ENCODE measurements at places on chromosomes 5 and 9.
A peak's percentile ranks its signal among the peaks of the same experiment; 100 is the strongest.

GRCh38 chr5:125375143-125375542 is 628.7 kb upstream of the ZNF608 start:
- DNase-seq: no peak

GRCh38 chr9:81264516-81264915 is 424.8 kb downstream of the TLE1 start:
- DNase-seq: peak; percentile 50

DNA sequence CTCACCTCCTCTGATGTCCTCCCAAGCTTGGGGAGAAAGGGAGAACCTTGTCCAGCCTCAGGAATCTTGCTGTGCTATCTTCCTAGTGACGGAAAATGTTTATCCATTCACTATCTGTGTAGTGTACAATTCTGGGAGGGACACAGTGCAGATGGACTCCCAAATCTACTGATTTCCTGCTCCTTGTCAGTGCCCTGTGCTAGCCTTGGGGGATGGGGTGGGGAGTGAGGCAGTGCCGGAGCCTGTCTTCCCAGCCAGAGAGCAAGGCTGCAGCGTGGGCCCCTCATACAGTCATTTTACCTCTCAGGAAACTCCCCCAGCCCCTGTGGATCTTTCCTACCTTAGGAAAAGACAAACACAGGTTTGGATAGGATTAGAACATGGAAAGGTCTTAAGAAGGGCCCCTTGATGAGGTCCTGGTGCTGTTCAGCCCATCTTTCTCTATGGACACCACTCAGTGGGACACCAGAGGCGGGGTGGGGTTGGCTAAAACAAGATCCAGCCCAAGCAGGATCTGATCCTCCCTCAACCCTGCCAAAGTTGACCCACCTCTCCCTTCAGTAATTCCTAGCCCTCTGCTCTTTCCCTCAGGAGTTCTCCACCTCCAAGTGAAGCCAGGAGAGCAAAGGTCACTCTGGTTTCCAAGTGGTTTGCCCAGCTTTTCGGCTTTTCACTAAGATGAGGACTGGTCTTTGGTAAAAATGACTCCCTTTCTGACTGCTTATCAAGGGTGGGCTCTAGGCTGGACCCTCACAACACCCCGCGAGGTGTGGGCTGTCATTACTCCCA is 3.4 kb downstream of the DOLK start:
- DNase-seq: no peak

GRCh38 chr9:70065572-70065971 is 21.9 kb downstream of the MAMDC2 start:
- DNase-seq: no peak

- DNase-seq: no peak
These were observed 212.0 kb downstream of the ADAMTS12 start for GRCh38 chr5:33679791-33680190.

DNA sequence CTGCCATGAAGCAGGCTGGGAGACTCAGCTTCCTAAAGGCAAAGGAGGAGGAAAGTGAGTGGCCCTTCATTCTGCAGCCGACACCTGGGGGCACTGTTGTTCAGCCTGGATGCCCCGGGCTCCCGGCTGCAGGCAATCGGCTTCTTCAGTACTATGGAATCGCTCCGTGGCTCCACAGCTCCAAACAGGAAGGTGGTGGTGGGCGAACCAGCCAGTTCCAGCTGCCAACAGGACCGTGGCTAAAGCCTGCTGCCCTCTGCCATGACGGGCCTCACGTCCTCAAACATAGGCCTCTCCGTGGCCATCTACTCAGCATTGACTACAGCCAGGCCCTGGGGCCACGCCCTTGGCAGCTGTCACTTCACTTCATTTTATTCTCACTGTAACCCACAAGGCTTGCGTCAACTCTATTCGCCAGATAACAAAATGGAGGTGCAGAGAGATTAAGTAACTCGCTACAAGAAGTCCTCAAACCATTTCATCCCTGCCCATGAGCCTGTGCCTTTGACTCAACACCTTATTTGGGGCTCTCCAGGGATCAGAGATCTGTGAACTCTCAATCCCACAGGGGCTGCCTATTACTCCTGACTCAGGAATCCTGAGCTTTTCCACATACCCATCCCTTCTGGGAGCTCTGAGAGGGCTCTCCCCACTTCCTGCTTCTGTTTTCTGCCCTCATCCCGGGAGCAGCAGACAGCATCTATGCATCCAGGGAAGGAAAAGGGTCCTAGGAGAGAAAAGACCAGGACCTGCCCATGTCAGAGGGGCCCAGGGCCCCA is 38.0 kb downstream of the PAX5 start:
- peak; percentile 81 for DNase-seq

DNA sequence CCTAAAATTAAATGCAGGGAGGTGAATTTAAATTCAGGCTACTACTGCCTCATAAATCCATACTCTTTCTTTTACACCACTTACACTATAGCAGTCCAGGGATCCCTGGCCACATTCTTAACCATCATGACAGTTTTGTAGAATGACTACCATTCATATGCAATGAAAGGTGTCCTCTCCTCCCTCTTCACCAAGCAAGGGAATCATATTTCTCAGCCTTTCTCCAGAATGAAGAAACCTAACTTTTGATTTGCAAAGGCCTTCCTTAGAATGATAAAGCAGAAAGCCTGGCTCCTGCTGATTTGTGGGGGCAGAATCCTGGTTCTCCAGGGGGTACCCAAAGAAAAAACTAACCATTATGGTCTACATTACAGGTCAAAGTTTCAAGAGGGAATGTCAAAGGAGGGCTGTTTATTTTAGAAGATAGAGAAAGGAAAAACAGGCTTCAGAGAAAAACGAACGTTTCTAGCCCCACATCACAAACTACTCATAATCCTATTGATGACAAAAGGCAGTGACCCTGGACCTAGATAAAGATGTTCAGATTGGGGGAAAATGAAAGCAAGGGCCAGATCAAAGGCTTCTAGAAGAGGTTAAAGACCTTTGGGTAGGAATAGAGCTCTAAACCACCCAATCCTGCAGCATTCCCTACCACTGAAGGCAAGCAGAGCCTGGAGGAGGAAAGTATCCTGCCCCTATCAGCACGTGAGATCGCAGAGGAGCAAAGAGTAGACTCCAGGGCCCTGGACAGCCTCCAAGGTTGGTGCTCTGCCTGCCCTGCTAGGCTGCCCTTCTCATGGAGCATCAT is 11.5 kb downstream of the WNT8A start:
- DNase-seq: no peak

DNA sequence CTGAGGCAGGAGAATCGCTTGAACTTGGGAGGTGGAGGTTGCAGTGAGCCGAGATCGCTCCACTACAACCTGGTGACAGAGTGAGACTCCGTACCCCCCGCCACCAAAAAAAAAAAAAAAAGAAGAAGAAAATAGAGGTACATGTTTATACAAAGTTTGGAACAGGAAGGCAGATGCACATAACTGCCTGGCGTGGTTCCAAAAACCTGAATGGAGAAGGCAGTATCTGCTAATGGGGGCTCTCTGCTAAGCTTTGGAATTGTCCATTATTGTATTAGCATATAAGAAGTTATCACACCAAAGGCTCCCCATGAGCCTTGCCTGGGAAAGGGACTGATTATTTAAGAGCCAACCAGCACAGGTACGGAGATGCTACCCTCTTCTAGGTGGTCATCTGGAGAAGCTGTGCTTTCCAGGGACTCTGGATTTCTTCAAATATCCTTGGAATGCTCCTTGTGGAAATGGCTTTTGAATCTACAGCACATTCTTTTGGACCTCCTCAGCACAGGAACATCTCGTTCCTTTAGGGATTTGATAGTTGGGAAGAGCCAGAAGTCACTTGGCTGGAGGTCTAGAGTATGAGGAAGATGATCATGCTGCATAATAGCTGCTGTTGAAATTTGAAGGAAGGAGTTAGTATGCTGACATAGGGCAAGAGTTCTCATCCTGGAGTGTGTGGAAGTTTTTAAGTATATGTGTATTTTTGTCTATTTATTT is 42.5 kb upstream of the ABCA1 start:
- no peak for DNase-seq

- peak; percentile 48 for DNase-seq
These were observed 277.7 kb downstream of the MSX2 start for GRCh38 chr5:175001876-175002645.

GRCh38 chr5:23411994-23412393 is 95.4 kb upstream of the PRDM9 start:
- DNase-seq: no peak

- DNase-seq: no peak
These were observed 158.6 kb downstream of the SEMA6A start for GRCh38 chr5:116415989-116416388.

Data from astrocyte of the hippocampus (primary cell).